ENCODE measurements at places on chromosomes 3 and 15. TPM values are rescaled to one million over a fixed set of nuclear protein-coding genes. Genes with fewer than 3 reads are reported as not detected.

GRCh38 chr3:73716418-73716817, 91.7 kb upstream of the PDZRN3 start:
- DNase-seq: no peak

Gene SEMA3B
- 390 TPM for total RNA-seq

Gene ITIH3
- total RNA-seq: 22.0 TPM

Gene PLCB2
- 43.4 TPM for total RNA-seq

Measured in sciatic nerve (tissue), 2 donors.